ENCODE measurements at places on chromosomes 5 and 9.

- no peak for DNase-seq
These were observed 303.0 kb downstream of the CSNK1G3 start for GRCh38 chr5:123814801-123815470.

GRCh38 chr5:177096162-177097015 is 9.7 kb downstream of the FGFR4 start:
- DNase-seq: no peak

DNA sequence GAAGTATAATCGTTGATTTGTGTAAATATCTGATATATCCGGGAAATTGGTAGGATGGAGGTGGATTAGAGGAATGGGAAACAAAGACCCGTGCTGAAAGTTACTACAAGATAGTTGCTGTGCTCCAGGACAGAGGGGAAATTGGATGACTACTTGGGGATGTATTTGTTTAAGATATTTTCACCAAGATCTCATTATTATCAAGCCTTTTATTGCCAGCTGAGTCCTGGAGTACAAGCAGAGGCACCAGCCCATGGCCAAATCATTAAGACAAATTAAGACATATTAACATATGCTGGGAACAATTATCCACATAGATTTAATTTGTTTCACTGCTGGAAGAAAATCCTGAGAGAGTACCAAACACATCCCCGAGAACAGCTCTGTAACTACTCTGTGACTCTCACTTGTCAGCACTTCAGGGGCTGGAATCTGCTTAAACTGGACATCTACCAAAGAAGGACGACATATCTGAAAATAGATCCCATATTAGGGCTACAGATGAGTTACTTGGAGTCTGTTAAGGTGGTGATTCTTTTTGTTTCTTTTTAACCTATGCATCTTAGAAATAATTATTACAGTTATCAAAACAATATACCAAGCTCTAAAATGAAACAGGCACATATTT is 68.2 kb downstream of the SLC1A1 start:
- no peak for DNase-seq

DNA sequence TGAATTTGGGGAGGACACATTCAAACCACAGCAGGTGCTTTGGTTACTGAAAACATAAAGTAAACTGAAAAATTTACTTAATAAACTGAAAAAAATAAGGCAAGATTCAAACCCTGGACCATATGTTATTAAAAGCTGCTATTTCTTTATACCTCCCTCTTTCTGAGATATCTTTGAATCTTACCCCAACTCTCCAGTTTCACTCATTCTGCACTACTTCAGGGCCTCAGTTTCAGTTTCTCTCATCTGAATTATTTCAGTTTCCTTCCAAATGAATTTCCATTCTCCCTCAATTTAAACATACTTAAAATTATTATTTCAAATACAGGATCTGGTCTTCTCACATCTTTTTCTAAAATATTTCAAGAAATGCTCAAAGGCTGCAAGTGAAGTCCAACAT is 4.9 kb upstream of the OXCT1 start:
- no peak for DNase-seq

- DNase-seq: no peak
These were observed 7.3 kb downstream of the GPBP1 start for GRCh38 chr5:57181154-57181553.

GRCh38 chr9:18786196-18786595 is 246.8 kb downstream of the SAXO1 start:
- DNase-seq: no peak

DNA sequence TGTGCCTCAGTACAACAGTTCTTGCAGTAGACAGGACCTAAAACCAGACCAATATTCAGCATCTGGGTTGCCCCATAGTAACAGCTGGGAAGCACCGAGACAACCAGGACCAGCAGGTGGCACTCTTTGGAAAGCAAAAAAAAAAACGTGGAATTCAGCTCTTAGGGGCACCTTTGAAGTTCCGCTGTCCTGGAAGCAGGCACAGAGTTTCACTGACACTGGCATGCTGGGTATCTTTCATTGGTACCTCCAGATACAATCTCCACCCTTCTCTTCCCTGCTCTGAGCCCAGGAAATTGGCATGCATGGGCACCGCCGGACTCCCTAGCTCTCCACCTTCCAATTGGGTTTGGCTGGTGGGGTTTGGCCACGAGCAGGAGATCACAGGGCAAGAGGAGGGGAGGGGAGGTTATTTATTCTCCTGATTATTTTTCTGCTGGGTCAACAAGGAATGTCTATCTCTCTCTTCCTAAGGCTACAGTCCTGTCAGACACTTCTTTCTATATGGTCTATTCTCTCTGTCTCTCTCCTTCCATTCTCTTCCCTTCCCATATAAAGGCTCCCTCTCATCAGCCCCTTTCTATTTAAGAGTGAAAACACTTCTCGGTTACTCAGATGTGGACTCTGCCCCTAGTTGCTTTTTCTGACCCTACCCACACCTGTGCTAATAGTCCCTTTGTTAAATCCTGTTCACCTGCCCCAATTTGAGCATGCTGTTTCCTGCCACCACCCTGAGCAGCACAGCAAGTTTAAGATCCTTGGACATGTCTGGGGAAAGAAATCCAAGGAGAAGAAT is 1.9 kb upstream of the IDNK start:
- DNase-seq: peak; percentile 21

GRCh38 chr9:77829420-77829819 is 181.3 kb upstream of the GNA14 start:
- DNase-seq: no peak

DNA sequence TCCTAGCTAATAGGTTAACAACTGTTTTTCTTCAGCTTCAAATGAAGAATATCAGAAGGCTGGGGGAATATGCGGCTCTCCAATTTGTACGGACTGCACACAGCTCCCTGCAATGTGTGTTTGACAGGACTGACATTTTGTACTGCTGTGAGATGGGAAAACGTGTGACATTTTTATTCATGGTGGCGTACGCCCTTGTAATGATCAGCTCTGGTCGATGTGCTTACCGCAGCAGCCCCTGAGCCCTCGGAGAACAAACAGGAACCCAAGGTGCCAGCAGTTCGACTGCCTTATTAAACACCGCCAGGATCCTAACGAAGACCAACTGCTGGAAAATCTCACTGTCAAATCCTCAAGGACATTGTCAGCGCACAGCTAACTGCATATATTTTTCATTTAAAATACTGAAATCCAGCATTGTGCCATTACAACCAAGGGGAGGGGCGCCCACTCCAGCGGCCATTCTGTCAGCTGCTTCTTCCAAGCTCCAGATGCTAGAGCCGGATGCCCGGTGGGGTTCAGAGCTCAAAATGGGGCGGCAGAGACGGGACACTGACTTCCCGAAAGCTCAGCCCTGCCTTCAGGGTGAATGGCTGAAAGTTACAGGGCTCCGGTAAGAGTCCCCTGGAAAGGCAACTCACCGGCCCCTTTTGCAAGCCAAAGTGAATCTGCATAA is 66.8 kb downstream of the CRB2 start:
- no peak for DNase-seq

GRCh38 chr9:98572054-98572627 is 136.6 kb downstream of the GABBR2 start:
- DNase-seq: no peak

DNA sequence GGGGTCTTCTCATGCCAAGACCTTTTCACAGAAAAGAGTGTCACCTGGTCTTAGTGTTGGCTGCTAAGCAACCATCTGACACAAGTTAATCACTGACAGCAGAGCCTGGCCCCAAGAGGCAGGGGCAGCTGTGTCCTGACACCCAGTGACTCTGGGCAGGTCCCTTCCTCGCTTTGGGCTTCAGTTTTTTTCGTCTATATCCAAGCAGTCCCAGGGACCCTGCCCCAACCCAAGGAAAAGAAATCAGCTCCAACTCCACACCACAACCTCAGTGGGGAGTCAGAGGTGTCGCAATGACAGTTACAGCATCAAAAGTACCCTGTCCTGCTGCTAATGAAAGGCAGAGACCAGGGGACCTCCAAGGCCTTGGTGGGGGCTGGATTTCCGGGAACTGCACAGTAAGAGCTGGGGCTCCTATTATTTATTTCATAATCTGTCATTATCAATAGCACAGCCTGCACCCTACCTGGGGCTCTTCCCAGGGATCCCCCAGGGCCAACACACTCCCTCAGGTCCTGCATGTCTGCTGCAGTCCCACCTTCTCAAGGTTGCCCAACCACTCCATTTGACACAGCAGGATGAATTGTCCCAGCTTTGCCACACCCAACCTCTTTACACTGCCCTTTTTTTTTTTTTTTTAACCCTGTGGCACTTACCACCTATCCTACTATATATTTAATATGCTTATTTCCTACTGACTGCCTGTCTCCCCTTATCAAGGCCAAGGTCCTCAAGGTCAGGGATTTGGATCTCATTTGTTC is 9.4 kb downstream of the ANKS6 start:
- DNase-seq: no peak

GRCh38 chr5:139443831-139444453 is 4.6 kb upstream of the DNAJC18 start:
- no peak for DNase-seq

- DNase-seq: no peak
These were observed 11.8 kb upstream of the ZDHHC21 start for GRCh38 chr9:14705079-14705478.

DNA sequence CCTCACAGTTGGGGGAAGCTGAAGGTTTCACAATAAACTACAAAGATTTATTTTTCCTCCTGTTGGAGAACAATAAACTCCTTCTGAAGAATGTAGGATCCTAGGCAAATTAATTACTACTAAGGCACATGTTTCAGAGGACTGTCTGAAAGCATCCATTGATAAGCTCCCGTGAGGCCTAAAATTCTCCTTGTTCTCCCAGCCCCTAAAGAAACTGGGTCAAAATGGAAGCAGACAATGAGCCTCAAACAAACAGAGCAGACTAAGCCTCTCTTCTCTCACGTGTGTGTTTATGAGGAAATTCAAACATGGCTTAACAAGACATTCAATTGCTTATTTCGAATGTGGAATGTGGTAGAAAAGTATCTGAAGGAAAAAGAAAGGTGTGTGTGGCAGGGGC is 249.0 kb downstream of the GLIS3 start:
- no peak for DNase-seq

GRCh38 chr5:117266280-117266679 is 691.7 kb upstream of the SEMA6A start:
- DNase-seq: no peak

GRCh38 chr9:138070815-138071214 is 193.2 kb downstream of the CACNA1B start:
- DNase-seq: no peak

GRCh38 chr9:113623851-113624485 is 160.4 kb downstream of the RGS3 start:
- no peak for DNase-seq

DNA sequence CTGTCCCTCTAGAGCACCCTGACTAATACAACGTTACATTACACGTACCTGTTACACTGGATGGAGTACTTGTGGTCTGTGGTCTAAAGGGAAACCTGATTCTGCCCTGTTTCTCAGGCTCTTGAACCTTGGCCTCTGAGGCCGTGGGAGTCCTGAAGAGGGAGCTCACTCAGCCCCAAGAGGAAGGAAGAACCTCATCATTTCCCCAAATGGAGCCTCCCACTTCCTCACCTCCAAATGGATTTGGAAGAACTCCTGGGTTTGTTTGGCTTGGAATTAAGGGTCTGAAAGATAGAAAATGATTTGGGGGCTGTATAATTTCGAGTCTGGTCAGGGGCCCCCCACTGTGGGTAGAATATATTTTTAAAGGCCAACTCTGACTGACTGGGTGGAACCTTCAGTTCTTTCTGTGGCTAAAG is 200.2 kb downstream of the SEMA6A start:
- DNase-seq: no peak

- no peak for DNase-seq
These were observed 32.4 kb downstream of the WHRN start for GRCh38 chr9:114472765-114473446.

GRCh38 chr9:31639451-31639850 is 745.0 kb upstream of the ACO1 start:
- no peak for DNase-seq

DNA sequence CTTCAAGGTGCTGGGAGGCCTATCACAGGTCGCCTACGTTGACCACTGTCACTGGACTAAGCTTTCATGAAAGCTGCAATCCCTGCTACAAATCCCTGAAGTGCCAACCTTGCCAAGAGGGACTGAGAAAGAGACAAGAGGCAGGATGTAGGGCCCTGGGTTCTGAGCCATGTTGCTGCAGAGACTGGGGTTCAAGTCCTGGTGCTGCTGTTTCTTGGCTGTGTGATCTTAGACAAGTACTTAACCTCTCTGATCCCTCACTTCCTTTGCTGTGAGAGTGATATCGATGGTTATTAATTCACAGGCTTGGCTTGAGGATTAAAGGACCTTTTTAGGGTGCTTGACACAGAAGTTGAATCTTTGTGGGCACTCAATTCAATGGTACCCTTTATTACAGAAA is 15.5 kb downstream of the CSF1R start:
- DNase-seq: no peak

- no peak for DNase-seq
These were observed 221.2 kb downstream of the DMRT2 start for GRCh38 chr9:1271367-1271766.

DNA sequence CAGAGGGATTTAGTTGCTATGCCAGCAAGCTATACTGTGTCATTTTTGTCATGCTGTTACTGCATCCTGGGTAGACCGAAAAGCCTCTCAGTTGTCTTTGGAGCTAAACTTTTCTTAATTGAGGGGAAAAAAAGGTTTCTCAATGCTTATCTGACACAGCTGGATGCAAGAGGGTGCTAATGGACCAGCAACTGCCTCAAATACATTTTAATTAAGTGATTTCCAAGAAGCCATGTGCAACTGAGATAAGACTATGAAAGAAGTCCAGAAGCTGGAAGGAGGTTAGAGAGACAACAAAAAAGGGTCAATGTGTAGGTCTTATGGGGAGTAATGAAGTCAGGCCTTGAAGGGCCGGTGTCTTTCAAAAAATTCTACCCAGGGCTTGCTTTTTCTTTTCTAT is 465.7 kb upstream of the DMAC1 start:
- DNase-seq: no peak

DNA sequence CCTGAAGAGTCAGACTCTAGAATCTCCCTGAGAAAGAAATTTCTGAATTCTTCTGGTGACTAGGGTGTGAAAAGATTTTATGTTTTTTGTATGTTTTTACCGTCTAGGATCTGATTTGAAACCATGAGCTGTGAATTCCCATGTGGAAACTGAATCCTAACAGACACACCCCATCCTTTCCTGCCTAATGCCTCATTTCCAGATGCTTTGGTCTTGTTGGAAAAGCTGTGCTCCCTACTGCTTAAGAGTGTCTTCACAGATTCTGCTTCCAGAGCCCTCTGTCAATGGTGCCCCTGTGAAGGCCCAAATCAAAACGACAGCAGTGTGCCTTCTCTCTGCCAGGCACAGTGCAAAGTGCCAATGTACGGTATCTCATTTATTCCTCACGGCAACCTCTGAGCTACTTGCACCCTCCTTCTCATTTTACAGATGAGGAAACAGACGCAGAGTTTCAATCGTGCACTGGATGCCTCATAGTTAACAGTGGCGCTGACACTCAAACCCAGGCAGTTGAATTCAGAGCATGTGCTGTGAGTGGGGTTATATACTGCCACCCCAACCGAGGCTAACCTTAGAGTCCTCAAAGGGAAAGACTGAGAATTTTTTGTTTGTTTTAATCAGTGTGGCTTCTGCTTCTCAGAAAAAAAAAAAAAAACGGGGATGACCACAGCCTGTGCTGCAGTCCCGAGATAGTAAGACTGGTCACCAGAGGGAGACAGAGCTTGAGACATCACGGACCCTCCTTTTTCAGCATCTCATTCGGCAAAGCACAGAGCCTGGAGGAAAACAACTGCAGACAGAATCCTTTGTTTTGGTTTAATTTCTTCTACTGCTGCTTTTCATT is 188.4 kb downstream of the SNCAIP start:
- DNase-seq: no peak
